ENCODE measurements at places on chromosomes 13 and 19.

- DNase-seq, result no peak
Observed at GRCh38 chr13:97549201-97549600, 115.2 kb downstream of the RAP2A start.

GRCh38 chr19:40625406-40626120 is 24.4 kb downstream of the LTBP4 start:
- no peak for DNase-seq

- no peak for DNase-seq
Observed at GRCh38 chr13:70585109-70585508, 476.9 kb upstream of the KLHL1 start.

DNA sequence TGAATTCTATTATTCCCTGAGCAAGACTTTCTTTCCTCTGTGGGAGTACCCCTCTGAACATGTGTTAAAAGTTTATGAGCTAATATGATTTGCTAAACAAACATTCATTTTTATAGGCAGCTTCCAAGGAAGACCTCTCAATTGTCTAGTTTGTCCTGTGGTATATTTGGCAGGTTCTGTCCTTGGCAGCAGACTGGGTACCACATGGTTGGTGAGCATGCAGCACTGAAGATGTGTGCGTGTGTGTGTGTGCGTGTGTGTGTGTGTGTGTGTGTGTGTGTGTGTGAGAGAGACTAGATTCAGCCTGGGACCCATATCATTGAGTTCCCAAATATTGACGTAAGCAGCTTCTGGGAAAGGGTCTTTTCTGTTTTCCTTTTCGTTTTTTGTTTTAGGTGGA is 24.0 kb downstream of the FGF9 start:
- DNase-seq, result no peak

DNA sequence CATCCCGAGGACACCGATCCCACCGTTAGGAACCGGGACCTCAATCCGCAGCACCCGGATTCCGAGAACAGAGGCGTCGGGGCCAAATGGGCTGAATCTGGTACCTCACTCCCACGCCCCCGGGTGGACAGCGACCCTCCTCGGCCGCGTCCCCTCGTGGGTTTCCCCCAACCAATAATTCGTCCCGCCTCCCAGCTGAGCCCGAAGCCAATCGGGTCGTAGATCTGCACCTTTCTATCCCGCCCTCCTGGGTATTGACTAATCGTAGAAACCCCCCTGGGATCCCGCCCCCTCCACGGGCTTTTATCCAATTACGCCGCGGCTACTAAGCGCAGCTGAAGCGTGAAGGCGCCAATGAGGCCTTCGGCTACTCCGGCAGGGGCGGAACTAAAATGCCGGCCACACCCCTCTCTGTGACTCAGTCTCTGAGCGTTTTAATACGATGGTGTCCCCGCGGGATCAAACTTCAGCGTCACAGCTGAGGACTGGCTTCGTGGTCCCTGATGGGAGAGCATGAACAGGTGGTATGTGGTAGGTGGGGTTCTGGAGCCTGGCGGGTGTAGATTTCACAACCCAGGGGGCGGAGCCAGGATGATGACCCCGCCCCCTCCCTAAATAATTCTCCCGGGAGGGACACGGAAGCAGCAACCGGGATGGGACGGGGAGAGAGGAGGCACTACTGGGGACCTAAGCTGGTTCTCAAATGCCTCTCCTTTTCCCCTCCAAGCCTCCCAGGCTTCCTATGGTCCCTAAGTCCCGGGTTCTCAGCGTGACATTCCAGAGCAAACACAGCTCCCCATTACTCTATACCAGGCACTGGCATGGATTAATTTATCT is at the start of the genes CCDC159 and TMEM205:
TSS of gene CCDC159 (plus strand) at position 416 of the 837 bp plus-strand sequence. CDS start at position 504, 88 bp downstream.
TSS of gene TMEM205 (minus strand) at position 165 of the 837 bp plus-strand sequence. CDS start 649 bp downstream, outside the sequence.
- DNase-seq, result peak; percentile 97

- DNase-seq, result no peak
Observed at GRCh38 chr13:40410315-40410714, 256.1 kb downstream of the FOXO1 start.

DNA sequence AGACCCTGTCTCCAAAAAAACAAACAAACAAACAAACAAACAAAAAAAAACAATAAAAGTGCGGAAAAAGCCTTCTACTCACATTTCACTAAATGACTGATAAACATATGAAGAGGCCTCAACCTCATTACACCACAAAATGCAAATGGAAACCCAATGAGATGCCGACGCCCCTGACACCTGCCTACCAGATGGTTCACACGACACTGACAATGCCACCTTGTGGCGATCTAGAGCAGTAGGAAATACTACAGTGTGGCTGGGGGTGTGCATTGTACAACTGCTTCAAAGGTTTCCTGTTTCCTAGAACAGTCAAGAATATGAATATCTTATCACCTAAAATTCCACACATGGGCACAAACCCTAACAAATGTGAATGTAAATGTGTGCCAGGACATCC is 14.0 kb downstream of the SCGB2B2 start:
- peak; percentile 22 for DNase-seq

- DNase-seq, result no peak
Observed at GRCh38 chr19:48822514-48822913, 11.7 kb upstream of the BCAT2 start.

- no peak for DNase-seq
Observed at GRCh38 chr13:107231944-107232343, 664.0 kb upstream of the ARGLU1 start.

DNA sequence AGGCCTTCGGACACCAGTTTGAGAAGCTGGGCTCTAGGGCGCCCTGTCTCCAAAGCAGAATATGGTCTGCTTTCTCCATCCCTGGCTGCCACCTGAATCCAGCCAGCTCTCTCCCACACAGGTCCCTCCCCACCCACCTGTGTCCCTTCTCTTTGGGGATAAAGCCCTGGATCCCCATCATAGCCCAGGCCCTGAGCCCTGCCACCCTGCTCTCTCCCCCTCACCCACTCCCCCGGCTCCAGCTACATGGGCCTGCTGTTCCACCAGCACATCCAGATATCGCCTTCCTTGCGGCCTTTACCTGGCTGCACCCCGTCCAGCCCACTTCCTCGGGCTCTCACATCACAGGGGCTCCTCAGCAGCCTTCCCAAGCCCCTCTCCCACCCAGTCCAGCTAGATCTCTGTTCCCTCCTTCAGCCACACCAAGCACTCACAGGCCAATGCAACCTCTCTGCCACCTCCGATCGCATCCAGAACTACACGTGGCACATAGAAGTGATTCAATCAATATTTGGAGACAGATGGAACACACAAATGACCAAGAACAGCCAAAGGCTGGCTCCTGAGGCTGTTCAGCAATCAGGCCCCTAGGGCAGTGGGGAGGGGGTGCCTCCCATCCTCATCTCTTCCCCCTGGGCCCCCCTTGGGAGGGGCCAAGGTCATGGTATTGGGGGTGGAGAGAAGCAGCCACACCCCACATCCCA is 7.6 kb downstream of the AKT2 start:
- no peak for DNase-seq

DNA sequence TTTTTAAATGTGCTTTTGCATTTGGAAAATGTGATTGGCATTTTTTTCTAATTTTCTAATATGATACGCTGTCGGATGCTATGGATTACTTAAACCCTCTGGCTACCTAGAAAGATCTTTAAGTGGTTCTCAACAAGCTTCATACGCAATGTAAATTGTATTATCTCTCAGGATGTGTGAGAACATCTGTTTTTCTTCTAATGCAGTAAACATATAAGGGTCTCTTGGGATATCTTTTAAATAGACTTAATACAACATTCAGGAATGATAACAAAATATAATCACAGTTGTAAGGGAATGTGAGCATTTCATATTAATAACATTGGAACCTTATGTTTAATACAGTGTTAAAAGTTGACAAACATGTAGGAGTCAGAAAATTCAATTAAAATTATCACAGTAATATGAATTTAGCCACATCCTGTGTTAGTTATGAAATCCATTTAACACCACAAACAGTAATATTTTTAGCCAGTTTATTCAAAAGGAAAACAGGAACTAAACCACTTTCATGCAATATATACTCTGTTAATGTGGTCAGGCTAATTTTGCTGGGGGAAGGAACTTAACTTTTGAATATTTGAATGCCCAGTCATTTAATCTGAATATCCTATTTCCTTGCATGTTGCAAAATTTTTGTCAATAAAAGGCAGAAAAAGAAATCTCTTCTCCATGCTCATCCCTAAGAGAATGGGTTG is 15.0 kb upstream of the ALOX5AP start:
- no peak for DNase-seq

GRCh38 chr13:62537593-62537992 is 1121.9 kb upstream of the PCDH20 start:
- DNase-seq, result no peak

DNA sequence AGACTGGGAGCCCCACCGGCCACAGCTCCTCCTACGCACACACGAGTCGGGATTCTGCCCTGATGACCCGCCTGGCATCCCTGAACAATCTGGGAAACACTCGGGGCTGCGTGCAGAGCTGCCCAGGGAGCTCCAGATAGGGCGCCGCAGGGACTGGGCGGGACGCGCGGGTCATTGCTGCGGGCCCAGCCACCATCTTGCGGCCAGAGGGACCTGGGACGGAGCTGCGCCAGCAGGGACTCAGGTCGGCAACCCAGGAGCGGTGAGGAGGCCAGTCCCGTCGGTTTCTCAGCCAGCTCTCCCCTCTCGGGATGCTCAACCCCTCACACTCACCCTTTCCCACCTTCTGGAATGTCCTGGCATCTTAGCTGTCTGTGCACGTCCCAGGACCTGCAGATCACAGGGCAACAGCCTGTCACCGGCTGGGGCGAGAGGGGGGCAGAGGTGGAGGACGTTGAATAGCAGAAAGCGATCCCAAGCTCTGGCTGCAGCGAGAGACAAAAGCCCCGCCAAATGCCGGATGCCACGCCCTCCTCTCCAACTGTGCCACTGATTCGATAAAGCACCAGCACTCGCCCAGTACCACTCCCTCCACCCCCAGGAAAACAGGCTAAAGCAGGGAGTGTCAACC is 20.4 kb upstream of the ZNF91 start:
- DNase-seq, result peak; percentile 67

GRCh38 chr13:104086759-104087158 is 1020.5 kb upstream of the SLC10A2 start:
- no peak for DNase-seq

DNA sequence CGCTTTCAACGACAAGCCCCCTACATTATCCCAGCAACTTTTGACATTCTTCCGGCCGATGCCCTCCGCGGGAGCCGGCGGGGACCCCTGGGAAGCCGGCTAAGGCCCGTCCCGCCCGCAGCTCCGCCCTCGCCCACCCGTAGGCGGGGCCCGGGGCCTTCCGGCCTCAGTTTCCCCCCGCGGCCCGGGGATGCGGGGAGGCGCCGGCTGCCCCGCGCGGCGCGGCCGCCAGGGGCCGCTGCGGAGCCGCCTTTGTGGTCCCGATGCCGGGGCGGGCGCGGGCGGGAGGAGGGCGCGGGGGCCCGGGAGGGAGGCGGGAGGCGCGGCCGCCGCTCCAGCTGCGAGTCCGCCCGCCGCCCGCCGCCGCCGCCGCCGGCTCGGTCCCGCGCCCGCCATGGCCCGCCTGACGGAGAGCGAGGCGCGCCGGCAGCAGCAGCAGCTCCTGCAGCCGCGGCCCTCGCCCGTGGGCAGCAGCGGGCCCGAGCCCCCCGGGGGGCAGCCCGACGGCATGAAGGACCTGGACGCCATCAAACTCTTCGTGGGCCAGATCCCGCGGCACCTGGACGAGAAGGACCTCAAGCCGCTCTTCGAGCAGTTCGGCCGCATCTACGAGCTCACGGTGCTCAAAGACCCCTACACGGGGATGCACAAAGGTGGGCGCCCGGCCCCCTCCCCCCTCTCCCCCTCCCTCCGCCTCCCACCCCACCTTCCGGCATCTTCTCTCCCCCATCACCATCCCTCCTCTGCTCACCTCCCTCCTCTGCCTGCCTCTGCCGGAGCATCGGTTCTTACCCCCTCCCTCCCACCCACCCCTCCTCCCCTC is at the start of gene CELF5:
TSS of gene CELF5 (plus strand) at position 316 of the 823 bp plus-strand sequence. CDS start at position 395, 79 bp downstream.
- peak; percentile 86 for DNase-seq

DNA sequence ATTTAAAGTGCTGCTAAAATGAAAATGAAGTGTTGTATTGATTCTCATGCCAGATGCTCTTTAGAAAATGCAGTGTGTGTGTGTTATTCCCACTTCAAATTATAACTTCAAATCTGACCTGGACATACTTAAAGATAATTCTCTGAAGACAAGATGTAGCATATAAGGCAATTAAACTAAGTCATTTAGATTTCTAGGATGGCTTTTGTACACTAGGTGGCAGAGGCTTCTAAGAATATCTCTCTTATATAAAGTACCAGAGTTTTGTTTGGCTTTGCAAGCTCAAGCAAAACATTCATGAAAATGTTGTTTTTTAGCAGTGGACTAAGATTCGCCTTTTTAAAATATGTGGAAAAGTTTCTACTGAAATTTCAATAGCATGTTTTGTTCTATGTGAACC is 407.2 kb downstream of the GPC5 start:
- DNase-seq, result no peak

DNA sequence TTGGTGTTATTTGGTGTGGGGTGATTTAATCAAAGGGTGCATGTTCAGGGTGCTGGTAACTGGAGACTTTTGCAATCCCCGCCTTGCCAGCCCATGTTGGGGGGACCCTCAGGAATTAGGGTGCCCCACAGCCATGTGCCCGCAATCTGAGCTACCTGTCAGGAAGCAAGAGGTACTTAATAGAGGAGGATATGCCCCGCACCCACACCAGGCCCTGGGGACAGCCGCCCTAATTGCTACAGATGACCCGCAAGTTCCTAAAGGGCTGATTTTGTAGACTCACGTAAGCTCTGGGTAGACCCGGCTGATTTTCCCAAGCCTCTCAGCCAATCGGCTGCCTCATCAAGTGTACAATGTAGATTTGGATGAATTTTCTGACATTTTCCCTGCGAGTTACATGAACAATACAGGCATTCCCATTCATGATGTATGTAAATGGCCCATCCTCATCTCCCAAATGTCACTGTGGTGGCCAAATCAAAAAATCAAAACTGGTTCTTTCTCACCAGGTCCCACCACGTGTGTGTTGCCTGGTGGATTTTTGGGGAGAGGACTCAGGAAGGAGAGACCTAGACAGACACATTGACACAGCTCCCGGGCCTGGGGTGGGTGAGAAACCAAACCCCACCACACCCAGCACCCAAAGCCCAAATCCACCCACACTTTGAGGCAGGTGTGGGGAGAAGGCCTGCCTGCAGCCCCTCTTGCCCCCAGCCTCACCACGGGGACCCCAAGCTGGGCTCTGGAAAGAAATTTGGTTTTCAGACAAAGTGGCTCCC is 119.2 kb upstream of the SPACA7 start:
- DNase-seq, result no peak

DNA sequence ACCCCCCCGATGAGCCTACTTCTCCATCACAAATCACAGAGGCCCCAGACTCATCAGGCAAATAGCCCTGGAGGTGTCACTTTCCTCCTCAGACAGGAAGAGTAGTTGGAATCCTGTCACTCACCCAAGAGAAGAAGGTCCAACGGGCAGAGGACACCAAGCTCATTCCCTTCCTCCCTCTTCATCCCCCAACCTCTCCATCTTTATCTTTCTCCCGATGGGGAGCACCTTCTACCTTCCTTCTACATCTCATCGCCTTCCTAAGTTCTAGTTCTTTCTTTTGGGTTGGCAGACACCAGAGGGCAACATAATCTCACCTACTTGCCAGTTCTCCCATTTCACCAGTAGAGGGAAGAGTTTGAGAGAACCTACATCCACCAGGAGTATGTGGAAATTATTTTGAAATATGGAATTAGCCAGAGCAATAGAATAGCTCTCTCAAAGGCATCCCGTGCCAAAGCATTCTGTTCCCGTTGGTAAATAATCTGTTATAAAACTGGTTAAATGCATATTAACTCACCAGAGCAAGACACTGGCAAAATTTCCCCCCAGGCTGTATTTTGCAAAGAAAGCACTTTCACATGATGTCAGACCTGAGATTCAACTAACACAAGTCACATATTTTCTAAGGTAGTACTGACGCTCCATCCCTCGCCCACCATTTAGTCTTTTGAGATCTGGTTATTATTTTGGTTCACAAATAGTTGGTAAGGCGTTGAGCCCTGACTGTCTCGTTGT is 55.0 kb downstream of the ZIC5 start:
- peak; percentile 62 for DNase-seq

Data from HuH-7.5 (cell line).